ENCODE measurements at places on chromosomes 2 and 18.
A peak's percentile ranks its signal among the peaks of the same experiment; 100 is the strongest.

DNA sequence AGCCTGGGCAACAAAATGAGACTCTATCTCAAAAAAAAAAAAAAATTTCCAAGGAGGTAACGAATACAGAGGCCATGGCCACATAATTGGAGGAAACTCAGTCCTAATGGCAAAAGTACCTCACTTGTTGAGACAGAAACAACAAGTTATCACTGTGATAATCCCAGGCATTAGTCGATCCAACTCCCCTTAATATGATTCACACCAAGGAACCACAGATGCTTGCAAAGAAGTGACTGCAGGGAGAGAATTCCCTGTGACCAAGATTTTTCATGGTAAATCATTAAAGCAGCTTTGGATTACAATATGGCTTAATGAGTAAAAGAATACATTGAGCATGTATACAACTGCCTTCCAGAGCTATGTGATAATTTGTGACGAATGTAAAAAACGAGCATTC lies 80.4 kb upstream of the RNU4ATAC start:
- no peak for DNase-seq

DNA sequence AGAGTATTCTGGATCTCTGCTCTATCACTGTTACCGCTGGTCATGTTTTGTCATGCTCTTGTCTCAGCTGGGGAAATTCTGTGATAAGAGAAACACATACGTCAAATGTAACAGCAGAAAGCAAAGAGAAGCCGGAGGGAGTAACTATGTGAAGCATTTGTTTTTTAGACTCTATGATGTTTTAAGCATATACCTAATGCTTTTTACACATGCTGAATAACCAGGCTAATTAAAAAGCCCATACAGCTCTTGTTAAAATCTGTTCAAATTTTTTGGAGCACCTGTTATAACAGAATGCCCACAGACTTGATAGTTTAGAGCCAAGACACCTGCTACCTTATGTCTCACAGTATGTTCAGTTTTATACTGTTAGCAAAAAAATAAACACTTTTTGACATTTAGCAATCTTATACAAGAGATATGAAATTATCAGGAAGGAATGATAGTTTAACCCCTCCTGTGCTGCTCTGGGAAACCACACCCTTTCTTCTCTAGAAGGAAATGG lies 92.3 kb upstream of the TANK start:
- DNase-seq = no peak

GRCh38 chr18:4125627-4126230 lies 329.4 kb downstream of the DLGAP1 start:
- DNase-seq = no peak

DNA sequence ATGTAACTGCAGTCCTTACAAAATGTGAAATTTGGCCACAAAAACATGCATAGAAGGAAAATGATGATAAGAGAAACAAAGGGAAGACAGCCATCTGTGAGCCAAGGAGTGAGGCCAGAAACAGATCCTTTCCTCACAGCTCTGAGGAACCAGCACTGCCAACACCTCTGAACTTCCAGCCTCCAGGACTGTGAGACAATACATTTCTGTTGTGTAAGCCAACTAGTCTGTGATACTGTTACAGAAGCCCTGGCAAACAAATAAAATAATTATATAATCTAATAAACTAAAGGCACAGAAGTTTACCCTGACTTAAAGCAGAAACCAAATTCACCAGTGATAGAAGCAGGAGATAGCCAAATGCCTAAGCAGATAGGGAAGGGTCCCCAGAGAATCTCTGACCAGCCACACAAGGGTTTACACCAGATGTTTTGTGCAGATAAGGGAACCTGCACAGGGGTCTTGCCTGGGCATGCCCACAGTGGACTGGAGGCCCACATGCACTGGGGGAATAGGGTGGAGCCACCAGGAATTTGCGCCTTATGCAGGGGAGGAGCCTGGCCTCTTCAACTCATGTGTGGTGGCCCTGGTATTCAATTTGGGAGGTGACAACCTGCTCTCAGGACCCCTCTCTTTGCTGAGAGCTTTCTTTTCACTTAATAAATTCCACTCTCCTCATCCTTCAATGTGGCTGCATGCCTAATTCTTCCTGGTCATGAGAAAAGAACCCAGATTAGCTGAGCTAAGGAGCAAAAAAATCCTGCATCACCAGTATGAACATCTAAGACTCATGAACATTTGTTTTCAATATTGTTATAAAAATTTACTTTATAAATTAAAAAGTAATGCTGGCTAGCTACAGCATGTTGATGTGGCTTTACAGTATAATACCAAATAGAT lies 3.8 kb upstream of the GCC2 start:
- DNase-seq = no peak

- no peak for DNase-seq
Measured at GRCh38 chr2:140929849-140930248, 1201.0 kb downstream of the LRP1B start.

GRCh38 chr2:156459720-156460119 lies 23.5 kb downstream of the GPD2 start:
- DNase-seq = no peak

DNA sequence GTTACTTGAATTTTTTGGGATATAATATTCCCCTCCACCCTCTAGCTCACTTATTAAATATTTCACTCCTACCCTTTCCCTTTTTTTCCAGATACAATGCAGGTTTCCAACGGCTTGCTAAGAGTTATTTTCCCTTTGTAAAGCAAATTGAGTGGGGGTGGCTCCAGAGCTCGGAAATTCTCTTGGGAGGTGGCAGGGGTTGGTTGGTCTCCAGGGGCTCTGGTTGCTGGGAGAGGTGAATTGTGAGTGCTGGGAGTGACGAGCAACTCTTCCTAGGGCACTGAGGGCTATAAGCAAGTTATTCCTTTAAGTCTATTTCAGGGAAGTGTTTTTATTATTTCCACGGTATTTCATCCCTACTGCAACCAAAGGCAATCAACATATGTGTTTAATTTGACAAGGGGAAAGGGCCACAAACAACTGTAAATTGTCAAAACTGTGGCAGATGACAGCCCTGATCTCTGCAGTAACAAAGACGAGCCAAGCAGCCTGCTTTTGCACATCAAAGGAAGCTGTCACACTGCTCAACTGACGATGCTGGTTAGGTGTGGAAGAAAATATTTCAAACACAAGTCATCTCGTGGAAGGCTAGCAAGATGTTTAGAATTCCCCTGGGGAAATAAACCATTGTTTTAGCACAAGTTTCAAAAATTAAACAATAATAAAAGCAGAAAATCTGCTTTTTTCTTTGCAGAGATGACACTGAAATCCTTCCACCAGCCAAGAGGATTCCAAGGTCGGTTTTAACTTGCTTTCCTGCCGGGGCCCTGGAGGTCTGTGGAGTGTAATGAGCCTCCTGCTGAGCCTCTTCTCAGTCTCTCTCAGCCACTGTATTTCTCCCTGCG lies 34.8 kb upstream of the ASXL2 start:
- DNase-seq = no peak

- no peak for DNase-seq
Measured at GRCh38 chr18:54734059-54734458, 94.2 kb upstream of the RAB27B start.

DNA sequence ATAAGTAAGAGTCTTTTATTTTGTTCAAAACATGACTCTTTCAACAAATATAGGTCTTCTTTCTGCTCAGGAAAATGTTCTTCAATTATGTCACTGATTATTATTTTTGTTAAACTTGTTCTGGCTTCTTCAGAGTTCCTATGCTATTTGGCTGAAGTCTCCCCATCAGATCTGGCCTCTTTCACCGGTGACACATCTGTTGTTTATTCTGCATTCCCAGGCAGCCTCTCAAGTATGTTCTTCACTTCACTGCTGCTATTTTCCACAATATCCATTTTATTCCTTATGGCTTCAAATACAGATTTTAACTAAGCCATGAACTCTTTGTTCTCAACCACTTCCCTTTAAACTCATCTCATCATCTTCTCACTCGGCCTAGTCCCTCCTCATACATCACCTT lies 45.7 kb downstream of the HDAC4 start:
- peak; percentile 22 for DNase-seq

DNA sequence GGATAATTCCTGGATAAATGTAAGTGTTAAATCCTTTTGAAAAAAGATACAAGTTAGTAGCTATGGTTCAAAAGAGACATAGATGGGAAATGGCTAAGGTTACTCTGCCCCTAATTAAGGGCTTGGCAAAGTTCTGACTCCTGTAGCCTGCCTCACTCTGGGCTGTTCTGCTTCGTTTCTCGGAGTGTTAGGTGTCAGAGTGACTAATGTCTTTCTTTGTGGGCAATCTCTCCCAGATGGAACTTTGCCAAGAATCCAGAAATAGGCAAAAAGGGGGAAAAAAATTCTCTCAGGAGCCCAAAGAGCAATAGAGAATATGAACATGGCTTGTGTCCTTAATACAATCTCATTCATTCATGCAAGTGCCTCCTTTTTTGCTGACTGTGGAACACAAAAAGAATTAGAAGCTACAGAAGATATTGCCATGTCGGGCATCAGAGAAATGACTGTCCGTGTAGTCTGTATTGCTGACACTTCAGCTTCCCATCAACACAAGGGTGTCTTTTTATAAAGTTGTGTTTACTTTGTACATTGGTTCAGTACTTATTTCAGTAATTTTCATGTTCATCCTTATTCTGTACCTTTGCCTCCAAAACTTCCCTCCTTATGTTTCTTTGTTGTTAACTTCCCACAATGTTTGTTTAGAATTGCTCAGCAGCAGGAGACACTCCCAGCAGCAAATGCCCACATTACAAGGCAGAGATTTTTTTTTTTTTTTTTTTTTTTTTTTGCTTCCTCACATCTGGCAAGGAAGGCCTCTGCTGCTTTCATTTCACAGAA lies 134.0 kb downstream of the FTCDNL1 start:
- no peak for DNase-seq

GRCh38 chr2:98181346-98181745 lies 94.4 kb downstream of the VWA3B start:
- no peak for DNase-seq

GRCh38 chr2:70954886-70955285 lies 19.2 kb downstream of the ATP6V1B1 start:
- peak; percentile 25 for DNase-seq

DNA sequence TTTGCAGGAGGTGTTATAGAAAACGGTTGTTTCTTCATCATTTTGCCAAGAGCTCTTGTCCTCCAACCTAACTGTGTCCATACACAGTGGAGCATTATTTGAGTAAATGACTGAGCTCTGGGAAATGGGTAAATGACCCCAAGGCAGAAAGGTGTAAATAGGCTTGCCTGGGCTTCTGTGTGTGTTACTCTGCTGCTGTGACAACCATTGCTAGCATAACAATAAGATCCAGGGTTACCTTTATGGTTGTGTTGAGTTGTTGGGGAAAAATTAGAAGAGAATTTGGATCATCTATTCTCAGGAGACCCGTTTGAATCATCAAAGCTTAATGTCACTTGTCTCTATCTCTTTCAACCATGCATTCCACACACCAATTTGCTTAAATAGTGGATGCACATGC lies 672.7 kb downstream of the DPP10 start:
- DNase-seq = no peak

GRCh38 chr2:56448403-56449001 lies 264.7 kb downstream of the CCDC85A start:
- DNase-seq = no peak

DNA sequence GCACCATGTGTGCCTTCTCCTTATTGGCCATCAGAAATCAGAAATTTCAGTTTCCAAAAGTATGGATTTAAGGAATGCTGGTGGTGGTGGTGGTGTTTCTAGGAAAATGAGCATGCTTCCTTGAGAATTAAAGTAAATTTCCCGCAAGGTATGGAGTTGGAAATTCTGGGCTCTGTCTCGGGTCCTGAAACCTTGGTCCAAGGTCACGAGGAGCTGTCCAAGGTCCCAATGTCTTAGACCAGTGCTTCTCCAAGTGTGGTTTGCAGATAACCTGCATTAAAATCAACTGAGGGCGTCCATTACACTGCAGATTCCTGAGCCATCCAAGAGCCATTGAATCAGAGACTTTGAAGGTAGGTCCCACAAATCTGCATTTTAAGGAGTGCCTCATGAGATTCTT lies 210.9 kb upstream of the PKDCC start:
- no peak for DNase-seq

DNA sequence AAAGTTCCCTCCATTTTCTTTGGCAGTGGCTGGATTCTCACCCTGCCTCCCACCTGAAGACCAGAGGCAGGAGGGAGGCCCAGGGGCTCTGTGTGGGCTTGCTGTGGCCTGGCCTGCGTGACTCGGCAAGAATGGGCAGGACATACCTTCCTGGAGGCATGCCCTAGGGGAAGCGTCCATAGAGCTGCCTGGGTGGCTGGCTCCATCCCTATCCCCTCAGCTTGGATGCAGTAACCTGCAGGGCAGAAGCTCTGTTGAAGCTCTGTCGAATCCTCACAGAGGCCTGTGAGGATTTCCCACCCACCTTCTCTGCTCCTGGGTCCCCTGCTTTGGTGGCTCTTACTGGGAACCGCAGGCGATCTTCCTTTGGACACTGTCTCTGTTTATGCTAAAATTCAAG lies 1.3 kb upstream of the PRSS56 start:
- DNase-seq = no peak

- no peak for DNase-seq
Measured at GRCh38 chr18:37864122-37864521, 298.5 kb upstream of the CELF4 start.

GRCh38 chr18:48638896-48639771 lies 100.3 kb downstream of the CTIF start:
- DNase-seq = no peak

DNA sequence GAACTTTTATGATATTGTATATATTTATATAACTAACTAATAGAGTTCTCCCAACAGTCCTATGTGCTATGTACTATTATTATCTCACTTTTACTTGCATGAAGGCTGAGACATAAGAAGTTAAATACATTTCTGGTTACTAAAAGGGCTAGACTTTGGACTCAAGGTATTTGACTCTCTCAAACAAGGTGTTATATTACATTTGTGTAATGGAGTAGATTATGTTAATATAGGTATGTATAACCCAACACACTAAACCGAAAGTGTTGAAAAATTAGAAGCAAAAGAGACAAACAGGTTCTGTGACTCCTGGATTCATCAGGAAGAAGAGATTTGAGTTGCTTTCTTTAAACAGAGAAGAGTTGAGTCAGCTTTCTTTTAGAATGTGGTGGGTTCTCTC lies 733.6 kb upstream of the ZEB2 start:
- DNase-seq = no peak

DNA sequence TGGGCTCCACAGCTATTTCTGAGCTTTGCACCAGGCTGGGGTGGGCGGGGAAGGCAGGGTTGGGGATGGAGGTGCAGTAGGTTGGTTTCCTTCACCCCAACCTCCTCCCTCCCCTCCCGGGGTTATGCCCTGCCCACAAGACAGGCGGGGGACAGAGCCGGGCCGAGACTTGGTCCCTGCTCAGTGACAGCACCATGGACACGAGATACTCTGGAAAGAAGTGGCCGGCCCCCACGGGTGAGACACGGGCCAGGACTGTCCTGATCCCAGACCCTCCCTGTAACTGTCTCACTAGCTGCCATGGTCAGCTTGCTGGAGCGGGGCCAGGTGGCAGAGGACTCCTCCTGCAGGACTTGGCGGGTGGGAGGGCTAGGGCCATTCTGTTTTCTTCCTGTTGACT lies 59.7 kb downstream of the DYSF start:
- no peak for DNase-seq

GRCh38 chr2:191620144-191620543 lies 57.8 kb upstream of the NABP1 start:
- DNase-seq = no peak

- no peak for DNase-seq
Measured at GRCh38 chr2:155872396-155872795, 460.1 kb downstream of the NR4A2 start.
